ENCODE measurements at places on chromosomes 7 and 10.

DNA sequence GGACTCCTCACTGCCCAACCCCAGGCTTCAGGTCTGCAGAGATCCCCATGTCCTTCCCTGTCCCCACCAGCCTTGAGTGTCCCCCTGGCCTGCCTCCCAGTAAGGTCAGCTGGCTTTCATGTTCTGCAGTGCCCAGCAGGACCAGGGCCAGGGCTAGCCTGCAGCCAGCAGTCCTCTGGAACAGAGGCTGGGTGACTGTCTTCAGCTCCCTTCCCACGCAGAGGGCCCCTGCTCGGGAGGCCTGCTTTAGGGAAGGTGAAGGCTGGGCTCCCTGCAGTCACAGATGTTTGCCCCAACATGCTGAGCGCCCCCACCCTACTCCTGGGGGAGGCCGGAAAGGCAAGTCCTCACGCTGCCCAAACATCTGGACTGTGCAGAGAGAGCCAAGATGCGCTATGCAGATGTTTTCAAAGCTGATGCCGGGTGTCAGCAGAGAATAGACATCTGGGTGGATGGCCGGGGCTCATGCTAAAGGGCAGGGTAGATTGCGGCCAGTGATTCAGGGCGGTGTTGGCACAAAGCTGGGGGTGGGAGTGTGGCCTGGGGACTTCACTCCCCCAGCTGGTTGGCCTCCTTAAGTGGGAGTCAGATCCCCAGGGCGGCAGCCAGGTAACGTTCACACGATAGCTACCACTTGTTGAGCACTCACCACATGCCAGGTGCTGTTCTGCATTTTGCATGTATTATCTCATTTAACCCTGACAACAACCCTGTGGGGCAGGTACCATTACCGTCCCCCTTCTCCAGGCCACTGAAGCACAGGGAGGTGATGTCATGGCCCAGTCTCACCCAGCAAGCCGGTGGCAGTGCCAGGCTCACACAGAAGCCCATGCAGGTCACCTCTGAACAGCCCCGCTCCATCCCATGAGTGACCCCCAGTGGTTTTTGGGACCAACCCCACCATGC, 71.2 kb upstream of the COL13A1 start:
- DNase-seq, result no peak

DNA sequence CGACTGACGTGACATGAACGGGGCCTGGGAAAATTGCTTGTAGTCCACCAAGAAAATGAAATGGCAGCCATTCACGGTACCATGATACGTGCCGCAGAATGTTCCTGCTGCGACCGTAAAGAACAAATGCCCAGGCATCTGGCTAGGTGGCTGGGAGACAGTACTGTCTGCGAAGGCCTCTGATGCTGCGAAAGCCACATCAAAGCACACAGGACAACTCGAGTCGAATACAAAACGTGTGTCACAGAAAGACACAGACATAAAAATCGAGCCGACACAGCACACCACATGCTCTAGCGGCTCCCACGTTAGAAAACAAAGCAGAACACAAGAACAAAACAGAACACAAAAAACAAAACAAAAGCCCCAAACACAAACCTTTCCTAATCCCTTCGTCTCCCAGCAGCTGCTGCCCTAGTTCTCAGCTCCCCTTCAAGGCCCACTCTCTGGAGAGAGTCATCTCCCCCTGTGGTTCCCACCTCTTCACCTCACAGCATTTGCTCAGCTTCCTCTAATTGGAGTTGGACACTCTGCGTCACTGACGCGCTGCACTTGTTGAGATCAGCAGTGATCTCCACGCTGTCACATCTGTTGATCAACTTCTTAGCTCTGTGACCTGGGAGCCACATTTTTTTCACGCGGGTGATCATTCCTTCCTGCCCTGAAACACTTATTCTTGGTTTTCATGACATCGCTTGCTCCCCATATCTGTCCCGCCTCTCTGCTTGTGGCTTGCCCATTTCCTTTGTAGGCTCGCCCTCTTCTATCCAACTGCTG, 112.2 kb downstream of the CLEC2L start:
- DNase-seq, result no peak

- DNase-seq, result no peak
Observed at GRCh38 chr10:100340948-100341847, 5.8 kb upstream of the SCD start.

- DNase-seq, result no peak
Observed at GRCh38 chr7:141649137-141649864, 52.7 kb downstream of the DENND11 start.

DNA sequence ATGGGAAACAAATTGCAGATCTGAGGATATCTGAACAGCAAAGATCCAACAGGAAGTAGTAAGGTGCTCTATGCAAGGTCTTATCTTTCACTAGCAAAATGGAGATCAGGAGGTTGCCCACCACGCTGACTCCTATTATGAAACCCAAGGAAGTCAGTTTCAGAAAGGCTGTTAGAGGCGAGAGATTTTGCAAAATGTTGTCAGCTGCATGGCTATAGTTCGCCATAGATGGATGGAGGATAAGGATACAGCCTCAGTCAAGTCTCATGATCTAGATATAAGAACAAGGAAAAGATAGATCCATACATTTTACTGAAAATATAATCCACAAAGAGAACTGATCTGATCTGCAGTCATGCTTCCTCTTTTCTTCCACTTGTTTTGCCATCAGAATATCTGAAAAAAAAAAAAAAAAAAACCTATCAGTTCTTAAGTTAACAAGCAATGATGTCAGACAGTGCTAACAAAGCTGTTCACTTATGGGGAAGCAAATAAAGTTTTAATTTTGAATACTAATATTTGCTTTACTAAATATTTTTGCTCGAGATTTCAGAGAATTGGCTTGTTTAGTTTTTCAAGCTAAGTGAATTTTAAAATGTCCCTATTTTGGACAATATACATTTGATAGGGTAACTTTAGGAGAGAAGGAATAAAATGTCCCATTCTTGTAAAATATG, 2.0 kb downstream of the GPR85 start:
- DNase-seq, result peak; percentile 49

GRCh38 chr10:14116837-14117236, 213.9 kb downstream of the FRMD4A start:
- no peak for DNase-seq

DNA sequence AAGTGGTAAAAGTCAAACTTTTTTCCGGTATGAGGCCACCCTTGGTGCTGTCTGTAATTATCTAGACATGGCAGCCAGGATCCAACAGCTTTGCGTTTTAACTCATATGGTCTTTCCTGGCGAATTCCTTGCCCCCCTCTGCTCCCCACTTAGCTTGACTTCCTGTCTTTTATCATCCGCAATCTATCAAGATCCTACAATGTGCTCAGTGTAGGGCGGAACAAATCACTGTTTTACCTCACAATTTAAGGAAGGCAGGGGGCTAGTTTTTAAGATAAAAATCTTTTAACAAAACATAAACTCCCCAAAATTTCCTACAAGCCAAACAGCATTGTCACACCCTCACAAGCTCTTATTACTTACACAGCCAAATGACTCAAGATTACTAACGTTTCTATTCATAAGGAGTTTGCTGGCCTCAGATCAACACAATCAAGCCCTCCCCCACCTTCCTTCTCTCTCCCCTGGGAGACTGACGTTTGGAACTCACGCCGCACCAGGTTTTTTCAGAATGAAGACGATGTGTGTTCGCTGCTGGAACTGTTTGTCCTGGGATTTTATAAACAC, 1.3 kb upstream of the CDK14 start:
- DNase-seq, result peak; percentile 60

- no peak for DNase-seq
Observed at GRCh38 chr10:108052981-108053380, 888.5 kb upstream of the SORCS1 start.

DNA sequence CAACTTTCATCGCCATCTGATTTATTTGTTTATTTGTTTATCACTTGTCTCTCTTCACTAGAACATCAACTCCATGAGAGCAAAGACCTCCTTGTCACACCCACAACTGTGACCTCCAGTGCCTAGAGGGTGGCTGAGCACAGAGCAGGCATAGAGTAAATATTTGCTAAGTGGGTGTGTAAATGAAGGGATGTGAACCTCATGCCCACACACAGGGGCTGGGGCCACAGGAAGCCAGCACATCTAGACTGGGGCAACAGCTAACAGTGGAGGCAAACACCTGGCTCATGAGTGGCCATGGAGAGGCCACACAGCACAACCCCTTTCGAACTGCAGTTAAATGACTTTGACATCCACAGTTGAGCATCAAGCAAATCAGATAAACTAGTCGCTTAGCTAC, 39.8 kb downstream of the AKR1B1 start:
- DNase-seq, result no peak

DNA sequence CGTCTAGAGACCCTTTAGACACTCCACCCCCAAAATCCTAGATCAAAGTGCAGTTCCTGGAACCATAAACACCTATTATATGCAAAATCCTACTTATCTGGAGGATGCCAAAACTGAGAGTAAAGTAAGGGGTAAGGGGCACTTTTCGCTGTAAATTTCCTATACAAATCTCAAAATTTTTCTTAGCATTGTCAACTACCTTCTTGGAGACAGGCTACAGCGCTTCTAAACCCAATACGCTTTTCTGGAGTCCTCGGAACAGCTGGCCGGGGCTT, 10.4 kb downstream of the TWIST1 start:
- no peak for DNase-seq

DNA sequence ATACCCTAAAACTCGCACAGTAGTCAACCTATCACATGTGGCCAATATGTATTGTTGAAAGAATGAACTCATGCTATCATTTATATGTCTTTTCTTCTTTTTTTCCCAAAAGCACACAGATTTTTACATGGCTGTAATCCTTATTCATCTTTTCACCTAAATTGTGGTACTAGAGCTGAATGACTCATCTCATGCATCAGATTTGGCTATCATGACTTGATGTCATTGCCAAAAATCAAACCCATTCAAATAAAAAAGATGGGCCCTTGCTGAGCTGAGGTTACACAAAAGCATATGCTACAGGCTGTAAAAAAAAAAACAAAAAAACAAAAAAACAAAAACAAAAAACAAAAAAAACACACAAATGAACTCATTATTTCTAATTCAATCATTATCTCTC, 3.3 kb upstream of the LMOD2 start:
- no peak for DNase-seq

- DNase-seq, result peak; percentile 47
Observed at GRCh38 chr7:135508883-135509588, 866 bp downstream of the CNOT4 start.

DNA sequence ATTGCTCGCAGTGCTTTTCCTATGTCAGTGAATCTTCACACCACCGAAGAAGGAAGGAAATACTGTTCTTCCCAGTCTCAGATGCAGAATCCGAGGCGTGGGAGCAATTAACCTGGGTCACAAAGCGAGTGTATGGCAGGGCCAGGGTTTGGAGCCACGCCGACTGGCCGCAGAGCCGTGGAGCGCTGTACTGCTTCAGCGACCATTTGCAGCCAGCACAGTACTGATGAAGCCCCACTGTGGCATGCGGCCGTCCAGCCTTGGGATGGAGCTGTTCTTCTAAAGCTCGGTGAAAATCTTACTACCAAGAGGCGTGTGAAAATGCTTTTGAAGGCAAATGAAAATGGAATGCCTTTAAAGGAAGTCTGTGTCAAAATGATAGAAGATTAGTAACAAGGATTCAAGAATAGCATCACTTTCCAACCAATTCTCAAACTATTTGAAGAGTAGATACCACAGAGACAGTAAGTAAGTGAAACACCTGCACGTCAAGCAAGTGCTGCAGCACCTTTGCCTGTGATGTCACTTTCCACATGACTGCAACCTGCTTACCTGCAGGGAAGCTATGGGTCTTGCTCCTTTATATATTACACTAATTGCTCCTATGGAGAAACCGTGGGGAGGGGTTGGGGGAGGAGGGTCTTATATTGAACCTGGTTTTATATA, 4.9 kb downstream of the PPP2R2D start:
- DNase-seq, result no peak

GRCh38 chr7:129664029-129665012, 52.8 kb downstream of the NRF1 start:
- peak; percentile 81 for DNase-seq

DNA sequence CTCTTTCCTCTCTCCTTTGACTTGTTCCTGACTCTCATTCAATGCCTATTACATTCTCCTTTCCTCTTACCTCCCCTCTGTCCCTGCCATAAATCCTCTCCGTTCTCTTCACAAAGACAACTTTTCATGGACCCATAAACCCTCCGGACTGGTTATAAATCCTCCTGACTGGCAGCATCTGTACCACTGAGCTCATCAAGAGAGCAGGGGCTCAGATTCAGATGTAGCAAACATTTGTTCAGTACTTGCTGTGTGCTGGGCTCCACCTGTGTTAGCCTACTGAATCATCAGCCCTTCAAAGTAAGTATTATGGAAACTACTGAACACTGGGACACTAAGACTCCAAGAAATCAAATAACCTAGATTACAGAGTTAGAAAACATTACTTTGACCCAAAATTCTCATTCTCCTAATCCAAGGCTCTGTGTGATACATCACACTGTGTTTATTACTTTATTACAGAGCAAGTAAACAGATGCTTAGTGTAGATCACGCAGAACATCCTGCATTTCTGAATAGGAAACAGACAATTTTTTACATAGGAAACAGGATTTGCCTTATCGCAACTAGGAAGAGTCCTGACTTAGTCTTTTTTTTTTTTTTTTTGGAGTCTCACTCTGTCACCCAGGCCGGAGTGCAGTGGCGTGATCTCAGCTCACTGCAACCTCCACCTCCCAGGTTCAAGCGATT, 108.6 kb upstream of the PDE1C start:
- no peak for DNase-seq

- no peak for DNase-seq
Observed at GRCh38 chr10:46522295-46523118, 34.0 kb downstream of the GPRIN2 start.

DNA sequence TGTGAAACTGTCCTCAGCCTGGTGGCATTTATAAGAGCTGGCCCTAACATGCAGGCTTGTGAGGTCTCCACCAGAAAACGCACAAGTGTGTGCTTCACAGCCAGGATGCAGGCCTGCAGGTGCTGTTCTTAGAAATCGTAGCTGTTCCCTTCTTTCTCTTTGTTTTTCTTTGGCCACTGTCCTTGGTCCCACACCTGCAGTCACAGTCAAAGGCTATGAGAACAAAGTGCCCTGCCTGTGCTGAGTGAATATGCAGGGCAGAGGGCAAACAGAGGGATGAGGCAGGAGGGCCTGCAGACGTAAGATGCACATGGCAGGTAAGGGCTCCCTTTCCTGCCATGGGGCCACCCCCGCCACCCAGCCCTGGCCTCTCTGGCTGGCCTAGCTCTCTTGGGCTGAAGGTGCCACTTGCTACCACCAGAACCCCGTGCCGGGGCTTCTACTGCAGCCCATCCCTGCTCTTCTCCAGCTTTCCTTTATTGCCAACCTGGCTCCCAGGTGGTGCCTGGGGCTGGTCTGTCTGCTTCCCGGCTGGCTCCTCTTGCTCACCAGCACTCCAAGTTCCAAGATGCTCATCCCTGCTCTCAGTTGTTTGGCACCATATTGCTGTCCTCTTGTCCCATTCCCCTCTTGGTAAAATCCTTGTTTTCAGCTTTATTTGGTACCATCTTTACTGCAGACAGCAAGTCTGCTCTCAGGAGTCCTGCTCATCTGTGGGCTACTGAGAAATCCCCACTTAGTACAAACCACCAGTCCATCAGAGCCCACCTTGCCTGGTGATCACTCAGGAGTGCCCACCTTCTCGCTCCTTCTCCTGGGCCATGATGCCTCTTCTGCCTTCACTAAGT, 308.1 kb upstream of the ZMIZ1 start:
- no peak for DNase-seq

GRCh38 chr10:58867683-58868082, 308.8 kb upstream of the PHYHIPL start:
- no peak for DNase-seq

Measured in brain (organoid and tissue), 16 donors.